ENCODE measurements at places on chromosomes 5 and 9.

- DNase-seq, result no peak
These were observed 14.5 kb upstream of the FCN1 start for GRCh38 chr9:134932171-134932570.

- no peak for DNase-seq
These were observed 79.7 kb upstream of the SSBP2 start for GRCh38 chr5:81830596-81830995.

GRCh38 chr9:20361656-20362570, 260.4 kb downstream of the MLLT3 start:
- DNase-seq, result no peak

- DNase-seq, result no peak
These were observed 83.5 kb upstream of the PRR16 start for GRCh38 chr5:120380644-120381043.

GRCh38 chr5:109003928-109004327, 256.2 kb downstream of the FER start:
- no peak for DNase-seq

GRCh38 chr5:74196233-74196632, 444.3 kb downstream of the ENC1 start:
- no peak for DNase-seq

- DNase-seq, result no peak
These were observed 233.3 kb upstream of the DAP start for GRCh38 chr5:10994091-10994986.

- DNase-seq, result no peak
These were observed 159.1 kb upstream of the PPP2R2B start for GRCh38 chr5:147037515-147038205.

DNA sequence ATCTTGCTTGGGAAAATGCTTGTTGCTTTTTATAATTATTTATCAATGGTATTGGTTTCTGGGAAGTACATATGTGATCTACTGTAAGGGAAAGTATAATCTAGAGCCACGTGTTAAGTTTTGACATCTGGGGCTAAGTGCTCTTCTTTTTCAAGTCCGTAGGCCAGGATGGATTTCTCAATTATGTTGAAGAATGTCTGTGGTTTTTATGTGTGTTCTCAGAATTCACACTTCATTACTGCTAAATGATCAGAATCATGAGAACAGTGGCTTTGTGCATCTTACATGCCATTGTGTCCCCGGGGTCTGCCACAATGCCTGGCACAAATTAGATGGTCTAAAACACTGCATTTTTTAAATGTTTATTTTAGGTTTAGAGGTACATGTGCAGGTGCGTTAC, 14.5 kb upstream of the AUH start:
- DNase-seq, result no peak

DNA sequence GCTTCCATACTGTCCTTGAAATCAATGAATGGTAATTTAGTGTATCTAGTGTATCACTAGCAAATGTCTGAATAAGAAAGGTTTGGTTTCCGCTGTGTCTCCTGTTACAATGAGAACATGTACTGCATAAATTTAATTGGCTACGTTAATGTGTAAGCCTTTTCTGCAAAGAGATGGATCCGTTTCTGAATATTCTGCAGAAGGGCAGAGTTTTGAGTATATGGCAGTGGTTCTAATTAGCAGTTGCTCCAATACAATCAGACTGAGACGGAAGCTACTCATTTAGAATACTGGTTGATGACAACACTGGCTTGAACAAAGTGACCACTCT, 555 bp upstream of the PCDHGC4 start:
- DNase-seq, result no peak

- no peak for DNase-seq
These were observed 1.4 kb upstream of the CEL start for GRCh38 chr9:133060417-133060841.

GRCh38 chr5:61333954-61334867, 2.2 kb downstream of the ZSWIM6 start:
- DNase-seq, result no peak

GRCh38 chr9:7316166-7316795, 483.3 kb downstream of the DMAC1 start:
- no peak for DNase-seq

- DNase-seq, result no peak
These were observed 2.1 kb upstream of the RFESD start for GRCh38 chr5:95644351-95645042.

DNA sequence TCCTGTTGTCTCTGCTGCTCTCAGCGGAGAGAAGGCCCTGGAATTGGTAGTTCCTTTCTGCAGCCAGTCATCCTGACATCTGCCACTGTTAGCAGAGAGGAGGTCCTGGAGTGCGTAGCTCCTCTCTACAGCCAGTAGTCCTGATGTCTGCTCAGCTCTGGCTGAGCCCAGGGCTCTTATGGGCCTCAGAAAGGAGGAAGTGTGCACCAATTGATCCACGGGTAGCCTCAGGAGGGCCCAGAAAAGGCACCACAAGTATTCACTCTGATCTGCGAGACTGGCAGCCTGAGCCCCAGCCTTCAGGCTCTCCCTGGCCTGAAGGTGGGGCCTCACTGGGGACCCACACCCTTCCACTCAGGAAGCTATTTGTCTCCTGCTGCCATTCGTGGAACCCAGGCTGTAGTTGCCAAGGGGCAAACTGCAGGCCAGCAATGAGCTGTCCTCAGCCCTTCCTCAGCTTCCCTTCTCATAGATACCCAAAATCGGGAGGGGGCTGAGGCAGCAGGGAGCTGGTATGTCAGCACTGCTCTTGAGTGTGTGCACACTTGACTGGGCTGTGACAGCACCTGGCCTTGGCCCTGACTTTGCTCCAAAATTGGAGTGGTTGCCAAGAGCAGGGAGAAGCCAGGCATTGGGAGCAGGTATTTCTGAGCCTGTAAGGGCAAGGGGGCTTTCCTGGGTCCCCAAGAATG, 1049.5 kb upstream of the ACO1 start:
- DNase-seq, result no peak

DNA sequence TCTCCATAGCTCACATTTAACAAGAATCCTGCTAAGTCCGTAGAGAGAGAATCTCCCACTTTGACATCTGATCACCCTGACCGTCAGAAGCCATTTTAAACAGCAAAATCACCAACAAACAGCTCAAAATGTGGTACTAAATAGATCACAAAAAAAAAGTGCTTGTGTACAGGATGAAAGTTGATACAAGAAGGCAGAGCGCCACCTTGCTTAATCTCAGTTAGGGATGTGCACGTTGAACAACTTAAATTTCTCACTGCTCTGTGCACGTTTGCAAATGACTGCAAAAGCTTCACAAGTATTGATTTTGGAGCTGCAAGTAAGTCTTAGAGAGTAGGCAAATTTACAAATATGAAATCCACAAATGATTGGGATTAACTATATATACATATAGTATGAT, 63.1 kb upstream of the NREP start:
- no peak for DNase-seq

DNA sequence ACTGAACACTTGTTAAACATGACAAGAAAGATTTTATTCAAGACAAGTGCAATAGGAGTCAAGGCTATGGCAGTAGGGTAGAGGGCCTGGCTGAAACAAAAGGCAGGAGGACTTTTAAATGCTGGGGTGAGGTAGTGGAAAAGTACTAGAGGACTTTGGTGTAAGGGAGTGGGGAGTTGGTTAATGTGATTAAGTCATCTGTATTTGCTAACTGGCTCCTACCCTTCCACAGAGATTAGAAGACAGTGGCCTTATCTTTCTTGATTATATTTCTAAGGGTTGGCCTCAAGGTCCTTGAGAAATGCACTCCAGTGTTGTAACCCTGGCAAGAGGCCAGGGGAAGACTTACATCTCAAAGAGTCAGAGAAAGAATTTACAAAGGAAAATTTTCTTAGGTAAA, 160.2 kb upstream of the FTMT start:
- no peak for DNase-seq

DNA sequence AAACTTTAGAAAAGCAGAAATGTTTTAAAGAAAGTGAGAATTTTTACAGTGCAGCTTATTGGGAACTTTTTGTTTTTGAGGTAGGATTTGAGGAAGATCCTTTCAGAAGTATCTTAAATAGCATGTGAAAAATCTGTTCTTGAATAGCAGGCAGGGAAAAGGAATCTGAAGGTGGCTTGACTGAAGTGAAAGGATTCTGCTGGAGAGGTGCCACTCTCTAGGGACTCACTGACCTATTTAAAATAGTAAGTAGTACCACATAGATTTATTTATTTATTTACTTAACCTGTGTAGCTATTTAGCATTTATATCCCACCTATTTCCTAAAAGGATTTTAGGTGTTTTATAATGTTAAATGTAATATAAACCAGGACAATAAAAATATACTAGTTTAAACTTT, 69.1 kb downstream of the NIPBL start:
- DNase-seq, result no peak

GRCh38 chr5:158203261-158203660, 344.3 kb upstream of the CLINT1 start:
- DNase-seq, result no peak

GRCh38 chr5:83857341-83857740, 136.7 kb upstream of the HAPLN1 start:
- no peak for DNase-seq

DNA sequence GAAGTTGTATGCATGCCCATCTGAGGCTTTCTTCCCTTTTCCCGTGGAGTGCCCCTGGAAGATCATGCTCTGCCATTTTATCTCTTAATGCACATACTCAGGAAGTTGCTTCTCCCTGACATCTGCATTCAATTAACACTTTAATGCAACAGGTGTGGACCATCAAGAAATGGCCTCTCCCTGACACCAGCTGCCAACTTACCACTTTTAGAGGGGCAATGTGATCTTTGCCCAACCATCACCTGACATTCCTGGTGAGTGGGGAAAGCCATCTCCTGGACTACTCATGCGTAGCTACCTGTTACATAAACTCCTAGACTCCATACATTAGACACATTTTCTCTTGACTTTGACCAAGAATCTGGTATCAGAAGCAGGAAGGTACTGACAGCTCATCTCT, 1450.4 kb upstream of the CDH9 start:
- DNase-seq, result no peak

Data from GM12892 (cell line).